ENCODE measurements at places on chromosomes 7 and 10. TPM values are rescaled to one million over a fixed set of nuclear protein-coding genes. Genes with fewer than 3 reads are reported as not detected.
A peak's percentile ranks its signal among the peaks of the same experiment; 100 is the strongest.

- DNase-seq = no peak
These were observed 1.5 kb downstream of the TRIL start for GRCh38 chr7:28956608-28957063.

GRCh38 chr7:25263337-25263736, 35.1 kb upstream of the NPVF start:
- no peak for DNase-seq

GRCh38 chr7:11332865-11333228, 359.2 kb downstream of the PHF14 start:
- DNase-seq = no peak

DNA sequence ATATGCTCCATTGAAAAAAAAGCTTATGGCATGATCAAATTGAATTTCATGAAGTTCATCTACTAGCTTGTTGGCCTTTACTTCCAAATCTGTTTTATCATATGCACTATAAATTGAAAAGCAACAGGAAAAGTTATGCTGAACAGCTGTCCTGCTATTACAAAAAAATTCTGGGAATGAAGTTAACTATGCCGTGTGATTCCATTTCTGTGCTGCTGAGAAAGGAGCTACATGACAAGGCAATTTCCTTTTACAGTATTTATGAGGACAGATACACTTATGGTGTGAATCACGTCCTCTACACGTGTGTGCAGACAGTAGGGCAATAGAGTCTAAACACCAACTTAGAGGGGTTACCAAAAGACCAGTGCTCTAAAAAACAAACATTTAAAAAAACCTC, 426.5 kb upstream of the AKR1E2 start:
- DNase-seq = no peak

- DNase-seq = no peak
These were observed 3.3 kb downstream of the CDHR1 start for GRCh38 chr10:84197643-84198042.

DNA sequence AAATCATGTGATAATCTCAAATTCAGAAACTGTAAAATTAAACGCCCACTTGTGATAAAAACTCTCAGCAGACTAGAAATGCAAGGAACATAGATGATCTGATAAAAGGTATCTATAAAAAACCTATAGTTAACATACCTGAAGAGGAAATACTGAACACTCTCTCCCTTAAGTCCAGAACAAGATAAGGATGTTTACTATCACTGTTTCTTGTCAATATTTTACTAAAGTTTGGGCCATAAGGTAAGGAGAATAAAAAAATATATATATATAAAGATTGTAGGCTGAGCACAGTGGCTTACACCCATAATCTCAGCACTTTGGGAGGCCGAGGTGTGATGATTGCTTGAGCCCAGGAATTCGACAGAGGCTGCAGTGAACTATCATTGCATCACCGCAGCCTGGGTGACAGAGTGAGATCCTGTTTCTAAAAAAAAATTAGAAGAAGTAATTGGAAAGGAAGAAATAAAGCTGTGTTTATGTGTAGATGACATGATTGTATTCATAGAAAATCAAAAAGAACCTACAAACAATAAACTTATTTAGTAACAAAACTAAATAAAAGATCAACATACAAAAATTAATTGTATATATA, 28.4 kb downstream of the MPLKIP start:
- DNase-seq = no peak

GRCh38 chr7:132575982-132576720, at the start of gene PLXNA4:
TSS of gene PLXNA4 (minus strand) at chr7:132576470. CDS start at chr7:132508693, 67,777 bp downstream.
- DNase-seq = no peak

- no peak for DNase-seq
These were observed 42.2 kb upstream of the OPALIN start for GRCh38 chr10:96401036-96401435.

- DNase-seq = no peak
These were observed 170.3 kb downstream of the NEURL1 start for GRCh38 chr10:103663802-103664201.

DNA sequence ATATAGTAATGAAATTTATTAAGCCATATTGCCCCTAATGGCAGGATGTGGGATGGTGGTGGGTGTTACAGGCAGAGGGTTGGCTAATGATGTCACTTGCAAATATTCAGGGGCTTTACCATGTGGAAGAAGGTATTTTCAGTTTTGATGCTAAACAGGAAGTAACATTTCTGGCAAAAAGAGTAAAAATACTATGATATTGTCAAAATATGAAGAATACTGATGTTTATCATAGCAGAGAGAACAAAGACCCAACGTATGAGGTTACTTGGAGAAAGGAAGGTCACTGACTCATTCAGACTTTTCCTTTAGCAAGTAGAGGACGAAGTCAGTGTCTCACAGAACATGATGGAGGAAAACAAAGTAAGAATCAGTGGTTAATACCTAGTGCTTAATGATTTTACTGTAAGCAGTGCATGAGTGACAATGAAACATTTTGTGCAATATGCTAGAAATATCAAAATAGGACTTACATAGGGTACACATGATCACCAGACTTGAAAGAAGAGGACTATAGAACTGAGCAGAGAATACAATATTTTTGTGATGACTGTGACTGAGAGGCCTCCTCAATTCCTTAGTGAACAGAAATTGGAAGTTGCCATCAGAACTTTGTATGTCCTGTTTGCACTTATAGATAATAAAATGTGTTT, 89.7 kb upstream of the STEAP4 start:
- no peak for DNase-seq

GRCh38 chr7:54349229-54349628, 192.9 kb upstream of the VSTM2A start:
- DNase-seq = no peak

- DNase-seq = no peak
These were observed 1.1 kb downstream of the FIS1 start for GRCh38 chr7:101243646-101244374.

- no peak for DNase-seq
These were observed 16.4 kb downstream of the PRSS2 start for GRCh38 chr7:142787034-142787768.

- DNase-seq = no peak
These were observed 82.7 kb downstream of the RAMP3 start for GRCh38 chr7:45240273-45240771.

GRCh38 chr7:84188786-84189405, 5.7 kb downstream of the SEMA3A start:
- DNase-seq = no peak

DNA sequence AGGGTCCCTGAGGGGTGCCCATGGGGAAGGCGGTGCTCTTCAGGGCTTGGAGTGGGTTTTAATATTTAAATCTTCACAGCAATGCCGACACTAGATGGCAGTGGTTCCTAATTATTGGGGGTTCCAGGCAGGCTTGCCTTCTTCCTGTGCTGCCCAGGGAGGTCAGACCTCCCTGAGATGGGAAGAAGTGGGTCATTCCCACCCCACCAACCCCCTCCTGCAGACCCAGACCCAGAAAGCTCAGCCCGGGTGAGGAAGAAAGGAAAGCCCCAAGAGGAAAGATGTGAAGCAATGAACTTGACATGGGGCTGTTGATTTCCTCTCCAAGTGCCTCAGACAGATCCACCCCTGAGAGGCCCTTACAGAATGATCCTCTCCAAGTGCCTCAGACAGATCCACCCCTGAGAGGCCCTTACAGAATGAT, 85.1 kb upstream of the LANCL2 start:
- peak; percentile 53 for DNase-seq

DNA sequence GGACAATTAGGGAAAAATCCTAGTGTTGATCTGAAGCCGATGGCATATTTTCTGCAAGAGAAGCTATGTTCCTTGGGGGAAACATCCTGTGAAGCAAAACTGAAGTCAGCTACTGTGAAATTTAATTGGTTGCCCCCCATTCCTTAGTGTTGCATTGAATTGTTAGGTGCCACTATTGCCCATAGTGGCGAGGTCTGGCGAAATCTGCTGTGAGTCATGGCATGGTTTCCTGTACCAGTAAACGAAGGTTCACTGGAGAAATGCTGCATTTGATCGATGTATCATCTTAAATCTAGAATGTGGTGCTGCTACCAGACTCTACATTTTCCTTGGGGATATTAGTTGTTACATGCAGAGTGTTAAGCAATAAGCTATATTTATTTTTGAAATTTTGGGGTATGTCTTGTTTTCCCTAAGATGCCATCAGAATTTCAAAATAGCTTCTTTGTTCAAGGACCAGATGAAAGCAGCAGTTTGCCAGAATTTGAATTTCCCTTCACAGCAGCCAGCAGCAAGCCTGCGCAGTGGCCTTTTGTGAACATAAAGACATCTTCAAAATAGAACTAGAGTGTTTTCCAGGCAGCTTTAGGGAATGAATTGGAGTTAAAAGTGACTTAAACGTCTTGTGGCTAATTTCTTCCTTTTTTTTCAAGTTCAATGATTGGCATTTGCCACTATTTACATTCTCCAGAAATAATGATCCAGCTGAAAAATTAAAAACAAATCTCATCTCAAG, 348.6 kb upstream of the COBL start:
- no peak for DNase-seq

GRCh38 chr10:110919349-110919931, at the start of gene SHOC2:
TSS of gene SHOC2 (plus strand) at chr10:110919604. CDS start at chr10:110964359, 44,755 bp downstream.
- peak; percentile 97 for DNase-seq

DNA sequence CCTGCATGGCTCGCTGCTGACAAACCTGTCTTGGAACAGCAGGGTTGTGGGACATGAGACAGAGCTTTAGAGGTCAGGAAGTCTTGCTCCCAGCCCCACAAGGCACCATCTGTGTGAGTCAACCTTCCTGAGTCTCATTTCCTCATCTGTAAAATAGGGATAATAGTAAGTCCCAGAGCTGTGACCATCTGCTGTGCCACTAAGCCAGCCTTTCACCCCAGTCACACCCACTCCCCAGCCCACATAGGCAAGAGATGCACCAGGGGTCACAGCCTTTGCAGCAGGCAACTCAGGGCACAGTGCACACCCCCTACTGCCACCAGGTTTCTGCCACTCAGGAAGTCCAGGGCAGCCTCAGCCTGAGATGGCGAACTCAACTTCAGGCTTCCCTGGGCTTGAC, 29.4 kb upstream of the CDH23 start:
- no peak for DNase-seq

DNA sequence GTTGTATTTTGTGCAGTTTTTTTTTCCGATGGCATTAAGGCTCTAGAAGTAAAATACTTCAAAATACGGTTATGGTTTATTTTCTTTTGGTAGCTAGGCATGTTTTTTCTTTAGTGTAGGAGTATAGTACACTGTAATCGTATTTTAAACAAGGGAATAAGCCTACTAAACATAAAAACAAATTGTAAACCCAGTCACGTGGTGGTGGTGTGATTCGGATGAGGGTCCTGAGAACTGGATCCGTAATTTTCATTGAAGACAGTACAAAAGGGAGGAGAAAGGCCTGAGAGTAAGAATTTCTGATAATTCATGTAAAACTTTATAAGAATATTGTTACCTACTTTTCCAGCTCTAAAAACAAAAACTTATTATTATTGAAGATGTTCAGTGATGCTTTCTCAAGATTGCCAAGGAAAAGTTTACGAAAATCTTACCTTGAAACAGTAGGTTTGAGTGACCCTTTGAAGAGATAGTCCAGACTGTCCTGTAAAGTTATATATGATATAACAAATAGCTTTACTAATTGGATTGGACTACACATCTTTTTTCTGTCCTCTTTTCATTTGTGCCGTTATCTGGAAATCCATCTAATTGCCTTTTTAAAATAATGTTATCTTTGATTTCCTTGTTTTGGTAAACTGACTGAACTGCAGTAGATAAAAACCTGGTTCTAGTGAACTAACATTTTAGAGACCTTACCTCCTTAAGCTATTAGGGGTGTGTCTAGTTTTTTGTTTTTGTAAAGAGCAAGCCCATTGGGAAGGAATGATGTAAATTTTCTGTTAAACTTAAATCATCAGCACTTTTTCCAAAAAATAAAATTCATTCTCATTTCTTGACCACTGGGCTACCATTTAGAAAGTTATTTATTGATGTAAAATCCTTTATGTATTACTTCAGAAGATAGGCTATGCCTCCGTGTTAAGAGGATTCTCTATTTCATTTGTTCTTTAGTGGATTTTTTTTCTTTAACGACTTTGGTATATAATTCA, 1.0 kb upstream of the PBLD start:
- DNase-seq = no peak

- no peak for DNase-seq
These were observed 1255.7 kb upstream of the LRRTM3 start for GRCh38 chr10:65670087-65670486.

- DNase-seq = no peak
These were observed 114.3 kb downstream of the LMBR1 start for GRCh38 chr7:156778668-156779067.

- no peak for DNase-seq
These were observed 9.6 kb downstream of the GRID1 start for GRCh38 chr10:86357041-86357440.

- no peak for DNase-seq
These were observed 110.7 kb downstream of the INPP5A start for GRCh38 chr10:132648072-132648850.

DNA sequence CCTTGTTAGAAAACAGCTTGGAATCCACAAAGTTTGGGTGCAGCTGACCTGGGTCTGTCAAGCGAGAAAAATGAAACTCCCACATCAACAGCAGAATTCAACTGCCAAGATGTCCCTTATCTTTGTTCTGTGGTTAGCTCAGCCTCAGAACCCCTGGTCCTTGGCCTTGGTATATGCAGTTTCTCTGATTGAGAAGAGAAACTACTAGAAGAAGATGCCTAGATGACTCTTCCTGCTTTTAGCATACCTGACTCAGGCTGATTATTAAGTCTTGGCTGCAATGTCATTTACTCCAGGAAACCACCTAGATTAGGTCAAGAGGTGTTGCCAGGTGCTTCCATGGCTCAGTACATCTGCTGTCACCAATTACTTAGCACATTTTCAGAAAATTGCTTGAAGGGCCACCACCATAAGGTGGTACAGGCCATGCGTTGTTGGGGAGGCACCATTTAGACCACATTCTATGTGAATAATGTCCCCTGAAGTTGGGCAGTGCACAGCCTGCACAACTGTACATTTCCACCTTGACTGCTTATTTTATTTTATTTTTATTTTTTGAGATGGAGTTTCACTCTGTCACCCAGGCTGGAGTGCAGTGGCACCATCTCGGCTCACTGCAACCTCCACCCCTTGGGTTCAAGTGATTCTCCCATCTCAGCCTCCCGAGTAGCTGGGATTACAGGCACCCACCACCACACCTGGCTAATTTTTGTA, 59.4 kb upstream of the ZNF438 start:
- DNase-seq = no peak

The SRI gene
- total RNA-seq = 143 TPM

The CPA2 gene
- 0.55 TPM for total RNA-seq

The FGFBP3 gene
- 3.7 TPM for total RNA-seq

The STAMBPL1 gene
- total RNA-seq = 19.4 TPM

The KMT2C gene
- 48.5 TPM for total RNA-seq

The SPDYE16 gene
- total RNA-seq = not detected

The ANKRD1 gene
- not detected for total RNA-seq

The CYP3A5 gene
- 0.20 TPM for total RNA-seq

The RPEL1 gene
- 0.18 TPM for total RNA-seq

The UCMA gene
- not detected for total RNA-seq

The CUZD1 gene
- total RNA-seq = 1.3 TPM

The FEZF1 gene
- total RNA-seq = not detected

All from activated T-cell treated with anti-CD3 and anti-CD28 coated beads, Interleukin-2, amount 50 U/mL, for 4 hours (primary cell).